ENCODE measurements at places on chromosomes 1 and 21.

GRCh38 chr1:160407839-160408801 lies 7.8 kb downstream of the VANGL2 start:
- DNase-seq, result no peak

DNA sequence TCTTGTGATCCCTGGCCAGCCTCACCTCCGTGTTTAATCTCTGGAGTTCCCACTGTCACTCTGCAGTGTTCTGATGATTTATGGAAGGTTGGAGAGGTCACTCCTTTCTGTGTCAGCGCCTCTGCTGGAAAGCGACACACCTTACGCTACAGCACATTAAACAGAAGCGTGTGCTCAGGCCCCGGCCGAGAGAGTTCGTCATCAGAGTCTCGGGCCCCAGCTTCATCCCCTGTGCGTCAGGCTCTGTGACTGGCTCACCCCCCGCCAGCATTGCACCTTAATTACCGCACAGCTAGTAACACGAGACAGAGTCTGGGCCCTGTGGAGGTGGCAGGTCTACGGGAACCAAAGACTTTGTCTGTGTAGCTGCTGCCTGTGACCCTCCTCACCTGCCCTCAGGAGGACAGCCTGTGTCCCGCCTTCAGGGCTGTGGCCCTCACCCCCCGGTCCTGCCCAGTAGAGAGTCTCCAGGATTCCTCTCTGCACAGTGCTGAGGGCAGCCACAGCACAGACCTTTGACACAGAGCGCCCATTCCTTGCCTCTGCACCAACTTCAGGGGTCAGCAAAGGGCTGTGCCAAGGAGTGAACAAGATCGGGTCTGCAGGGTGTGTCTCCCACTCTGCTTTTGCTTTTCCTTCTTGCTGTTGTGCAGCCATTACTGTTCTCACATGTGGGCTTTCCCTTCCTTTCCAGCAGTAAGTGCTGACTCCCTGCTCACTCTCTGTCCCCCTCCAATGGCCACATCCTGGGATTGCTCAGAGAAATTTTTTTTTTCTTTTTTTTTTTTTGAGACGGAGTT lies 157.6 kb downstream of the PGBD5 start:
- DNase-seq, result peak; percentile 43

GRCh38 chr1:42013881-42014470 lies 95.3 kb upstream of the HIVEP3 start:
- no peak for DNase-seq

GRCh38 chr1:223819730-223820514 lies 25.8 kb downstream of the TP53BP2 start:
- no peak for DNase-seq

DNA sequence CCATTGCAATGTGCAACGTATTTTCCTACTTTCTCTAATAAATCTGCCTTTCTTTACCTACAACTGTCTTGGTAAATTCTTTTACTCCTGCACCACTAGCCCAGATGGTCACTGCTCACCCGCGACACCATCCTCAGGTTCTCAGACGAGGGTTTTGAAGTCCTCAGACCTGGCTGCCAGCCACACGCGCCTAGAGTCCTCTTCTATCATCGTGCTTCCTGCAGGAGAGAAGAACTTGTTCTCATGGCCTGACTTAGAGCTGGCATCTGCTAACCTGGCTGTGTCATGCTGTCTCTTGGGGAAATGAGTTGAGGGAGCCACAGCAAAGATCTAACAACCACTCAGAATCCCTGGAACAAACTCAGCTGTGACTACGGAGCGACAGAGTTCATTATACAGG lies 30.3 kb upstream of the PGBD5 start:
- no peak for DNase-seq

DNA sequence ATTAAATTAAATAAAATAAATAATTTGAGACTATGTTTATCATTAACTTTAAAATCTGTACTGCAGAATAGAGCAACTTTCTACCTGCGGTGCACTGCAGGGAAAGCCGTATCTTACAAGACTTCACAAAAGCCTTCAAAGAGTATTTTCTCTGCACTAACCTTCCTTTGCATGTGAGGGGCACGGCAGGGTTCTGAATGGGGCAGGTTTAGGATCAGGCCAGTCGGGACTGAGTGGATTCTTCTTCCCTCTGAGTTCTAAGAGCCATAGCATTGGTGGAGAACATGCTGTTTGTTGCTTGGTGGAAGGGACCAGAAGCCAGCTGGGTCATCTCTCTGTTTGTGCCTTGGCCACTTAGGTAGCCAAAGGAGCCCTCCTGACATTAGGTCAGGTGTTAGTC lies 55.2 kb upstream of the LGALS8 start:
- DNase-seq, result no peak

- DNase-seq, result no peak
Observed at GRCh38 chr1:234490793-234491479, 12.0 kb upstream of the TARBP1 start.

GRCh38 chr21:36059823-36060158 lies 535 bp downstream of the SETD4 start:
- peak; percentile 71 for DNase-seq

DNA sequence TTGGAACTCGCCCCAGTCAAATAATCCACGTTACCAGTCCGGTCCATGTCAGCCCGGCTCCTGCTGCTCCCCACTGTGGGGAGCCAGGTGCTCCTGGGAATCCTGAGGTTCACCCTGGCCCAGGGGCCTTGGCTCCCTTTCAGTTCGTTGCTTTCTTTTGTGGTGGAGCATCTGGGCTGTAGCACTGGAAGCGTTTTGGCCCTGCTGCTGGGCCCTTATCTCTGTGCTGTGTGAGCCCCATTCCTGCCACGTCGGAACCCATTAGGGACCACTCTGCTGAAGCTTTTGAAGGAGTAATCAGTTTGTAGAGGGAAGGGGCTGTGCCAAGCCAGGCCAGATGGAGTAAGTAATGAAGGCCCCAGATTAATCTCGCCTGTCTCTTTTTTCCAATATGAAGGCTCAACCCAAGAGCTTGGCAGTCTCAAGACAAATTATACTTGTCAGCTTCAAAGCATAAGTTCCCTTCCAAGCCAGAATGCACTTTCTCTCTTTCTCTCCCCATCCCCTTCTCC lies 82.3 kb downstream of the PGM1 start:
- no peak for DNase-seq

DNA sequence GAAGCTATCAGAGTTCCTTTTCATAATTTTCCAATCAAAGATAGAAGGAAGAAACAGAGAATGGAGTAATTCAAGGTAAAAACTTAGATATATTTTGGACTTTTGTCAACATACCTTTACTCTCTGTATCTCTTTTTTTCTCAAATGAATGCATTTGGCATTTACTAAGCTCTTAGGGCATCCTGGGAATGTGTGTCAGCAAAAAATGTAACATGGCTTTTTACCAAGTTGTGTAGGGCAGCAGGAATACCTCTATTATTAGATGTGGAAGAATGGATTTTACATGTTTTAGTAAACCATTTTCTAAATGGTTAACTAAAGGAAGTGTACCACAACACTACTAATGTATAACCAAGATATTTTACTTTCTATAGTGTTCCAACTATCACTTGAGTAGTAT lies 4.2 kb upstream of the COL11A1 start:
- DNase-seq, result no peak

- DNase-seq, result no peak
Observed at GRCh38 chr1:91741906-91742305, 144.0 kb downstream of the TGFBR3 start.

- no peak for DNase-seq
Observed at GRCh38 chr1:165842023-165842670, 14.7 kb downstream of the UCK2 start.

- DNase-seq, result no peak
Observed at GRCh38 chr1:93925206-93925605, 16.0 kb upstream of the GCLM start.

- DNase-seq, result peak; percentile 25
Observed at GRCh38 chr1:38045401-38046332, 926 bp downstream of the POU3F1 start.

- DNase-seq, result no peak
Observed at GRCh38 chr1:1361982-1362423, 3.6 kb upstream of the MXRA8 start.

- no peak for DNase-seq
Observed at GRCh38 chr1:162757476-162757875, 33.0 kb upstream of the HSD17B7 start.

DNA sequence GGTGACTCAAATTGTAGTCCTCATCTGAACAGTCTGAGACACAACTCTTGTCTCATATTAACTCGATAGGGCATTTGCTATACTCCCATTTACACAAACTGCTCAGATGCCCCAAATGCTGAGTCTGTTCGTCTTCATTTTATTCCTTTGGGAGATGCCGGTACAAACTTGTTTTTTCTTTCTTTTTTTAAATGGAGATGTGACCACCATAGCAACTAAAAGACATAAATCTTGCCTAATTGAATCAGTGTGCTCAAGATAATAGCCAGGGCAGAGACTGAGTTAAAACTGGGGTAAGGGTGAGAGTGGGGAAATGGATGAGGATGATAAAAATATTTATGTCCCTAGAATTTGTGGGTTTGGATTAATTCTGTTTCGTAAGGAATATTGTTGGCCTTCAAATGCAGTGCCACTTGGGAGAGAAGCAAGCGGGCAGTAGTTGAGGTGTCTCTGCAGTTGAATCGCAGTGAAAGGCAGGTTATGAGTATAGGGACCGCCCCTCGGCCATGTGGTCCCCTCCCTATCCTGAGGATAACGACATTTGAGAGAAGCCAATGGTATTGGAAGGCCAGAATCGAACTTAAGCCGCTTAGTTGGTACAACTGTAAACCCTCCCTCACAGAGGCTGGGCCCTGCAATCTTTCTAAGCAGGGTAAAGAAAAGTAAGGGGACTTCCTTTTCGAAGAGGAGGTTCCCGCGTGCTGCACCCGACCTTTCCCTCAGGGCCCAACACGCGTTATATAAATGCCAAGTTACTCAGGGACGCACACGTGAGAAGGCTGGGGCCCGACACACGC lies 859 bp upstream of the LRRC8B start:
- peak; percentile 93 for DNase-seq

GRCh38 chr1:31872658-31873636 lies 57.1 kb upstream of the SPOCD1 start:
- peak; percentile 27 for DNase-seq

- peak; percentile 76 for DNase-seq
Observed at GRCh38 chr1:203629507-203630082, 3.0 kb downstream of the ATP2B4 start.

DNA sequence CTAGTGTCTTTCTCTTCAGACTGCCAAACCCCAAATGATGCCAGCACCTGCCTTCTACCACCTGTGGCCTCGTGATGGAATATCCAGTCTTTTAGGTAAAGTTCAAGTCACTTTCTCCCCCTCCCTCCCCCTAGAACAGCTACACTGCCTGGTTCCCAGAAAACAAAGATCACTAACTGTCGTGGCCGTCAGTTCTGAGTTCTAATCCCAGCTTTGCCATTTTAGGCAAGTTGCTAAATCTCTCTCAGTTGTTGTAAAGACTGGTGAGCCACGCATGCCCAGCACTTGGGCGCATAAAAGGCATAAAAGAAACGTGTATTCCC lies 648 bp upstream of the TRAPPC3 start:
- no peak for DNase-seq

- no peak for DNase-seq
Observed at GRCh38 chr1:73770109-73770905, 427.7 kb downstream of the LRRIQ3 start.

- no peak for DNase-seq
Observed at GRCh38 chr21:39660191-39660980, 47.6 kb downstream of the B3GALT5 start.

DNA sequence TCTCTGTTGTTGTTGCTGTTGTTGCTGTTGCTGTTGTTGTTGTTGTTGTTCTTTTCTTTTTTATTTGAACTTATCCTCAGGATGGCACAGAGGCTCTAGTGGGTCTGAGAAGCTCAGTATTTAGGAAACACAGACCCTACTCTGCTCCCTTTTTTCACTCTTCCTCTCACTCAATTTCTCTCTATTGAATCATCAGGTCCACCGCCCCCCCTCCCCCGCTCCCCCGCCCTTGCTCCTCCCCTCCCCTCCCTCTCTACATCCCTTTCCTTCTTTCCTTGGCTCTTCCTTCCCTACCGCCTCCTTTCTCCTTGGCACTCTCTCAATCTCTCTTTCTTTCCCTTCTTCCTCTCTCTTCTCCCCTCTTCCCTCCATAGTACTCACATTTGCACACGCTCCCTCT lies 218.5 kb upstream of the ZC3H12A start:
- DNase-seq, result no peak

DNA sequence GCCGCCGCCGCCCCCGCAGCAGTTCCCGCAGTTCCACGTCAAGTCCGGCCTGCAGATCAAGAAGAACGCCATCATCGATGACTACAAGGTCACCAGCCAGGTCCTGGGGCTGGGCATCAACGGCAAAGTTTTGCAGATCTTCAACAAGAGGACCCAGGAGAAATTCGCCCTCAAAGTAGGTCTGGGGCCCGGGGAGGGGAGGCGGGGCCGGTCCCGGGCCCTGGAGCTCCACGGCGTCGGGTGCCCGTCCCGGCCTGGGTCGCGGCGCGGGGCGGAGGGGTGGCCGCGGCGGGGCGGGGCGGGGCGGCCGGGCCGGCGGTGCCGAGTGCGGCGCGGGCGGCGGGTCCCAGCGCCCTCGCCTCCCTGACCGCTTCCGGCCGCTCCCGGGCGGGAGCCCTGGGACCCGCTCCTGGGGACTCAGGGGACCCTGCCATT lies 646 bp downstream of the MAPKAPK2 start:
- peak; percentile 67 for DNase-seq

All from NB4 (cell line).